Heart right ventricle (tissue), 16 donors: ENCODE measurements at places on chromosomes 2 and 18.

- no peak for DNase-seq
These were observed 115.8 kb downstream of the TTC27 start for GRCh38 chr2:32743480-32744236.

DNA sequence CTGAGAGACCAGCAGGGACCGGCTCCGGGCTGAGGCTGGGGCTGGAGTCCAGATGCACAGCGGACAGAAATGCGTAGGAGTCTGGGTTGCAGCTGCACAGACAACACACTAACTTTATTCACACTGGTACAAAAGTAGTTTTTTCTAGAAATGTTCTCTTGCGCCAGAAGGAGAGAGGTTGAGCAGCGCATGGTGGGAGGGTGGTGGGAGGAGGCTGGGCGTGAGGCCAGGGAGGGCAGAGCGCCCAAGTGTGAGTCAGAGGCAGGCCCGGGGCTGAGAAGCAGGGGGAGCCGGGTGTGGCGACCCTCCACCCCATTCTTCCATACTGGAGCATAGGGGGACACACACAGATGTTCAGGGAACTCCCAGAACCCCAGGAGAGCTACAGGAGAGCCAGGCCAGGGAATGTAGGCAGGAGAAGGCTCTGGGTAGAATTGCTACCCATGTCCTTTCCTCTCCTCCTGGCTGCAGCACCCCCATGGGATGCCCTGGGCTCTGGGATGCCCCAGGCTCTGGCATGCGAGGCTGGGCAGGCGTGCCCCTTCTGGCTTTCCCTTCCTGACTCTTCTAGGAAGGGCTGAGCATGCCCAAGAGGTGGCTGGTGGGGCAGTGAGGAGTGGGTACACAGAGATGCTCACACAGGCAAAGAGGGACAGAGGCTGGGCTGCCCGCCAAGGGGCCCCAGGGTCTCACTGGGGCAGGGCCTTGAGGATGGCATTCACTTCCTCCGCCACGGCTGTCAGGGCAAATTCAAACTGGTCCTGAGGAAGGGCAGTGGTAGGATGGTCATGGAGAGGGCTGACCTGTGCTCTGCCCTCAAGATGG, 10.6 kb downstream of the DNAJB2 start:
- DNase-seq = peak; percentile 76

- DNase-seq = no peak
These were observed 62.8 kb upstream of the LAPTM4A start for GRCh38 chr2:20113986-20114938.

DNA sequence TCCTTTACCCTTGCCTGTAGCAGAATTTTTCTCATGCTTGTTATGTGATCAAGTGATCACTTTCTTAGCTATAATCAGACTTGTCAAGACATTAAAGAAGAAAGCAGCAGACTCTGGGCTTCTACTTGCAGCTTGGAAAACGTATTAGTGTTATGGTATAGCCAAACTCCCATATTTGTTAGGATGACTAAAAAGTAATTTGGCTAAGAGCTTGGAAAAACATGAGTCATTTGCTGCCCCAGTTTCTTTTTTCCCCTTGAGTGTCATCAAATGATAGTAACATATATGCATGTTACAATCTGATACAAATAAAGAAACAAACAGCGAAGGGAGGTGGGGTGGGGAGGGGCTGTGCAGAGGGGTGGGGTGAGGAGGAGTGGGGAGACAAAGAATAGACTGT, 155.5 kb downstream of the IKZF2 start:
- no peak for DNase-seq

DNA sequence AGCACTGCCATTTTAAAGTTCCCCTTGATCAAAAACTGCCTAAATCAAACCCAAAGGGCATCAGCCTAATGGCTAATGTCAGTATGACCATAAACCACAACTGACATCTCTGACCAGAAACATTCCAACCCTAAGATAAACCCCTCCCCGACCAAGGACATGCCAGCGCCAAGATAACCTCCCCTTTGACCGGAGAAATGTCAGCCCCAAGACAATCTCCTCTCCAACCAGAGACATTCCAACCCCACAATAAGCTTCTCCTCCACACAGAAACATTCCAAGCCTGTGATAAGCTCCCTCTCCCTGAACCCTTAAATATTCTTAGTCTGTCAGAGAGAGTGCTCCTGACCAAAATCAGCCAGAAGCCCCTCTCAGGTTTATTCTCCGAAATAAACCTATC, 188.3 kb upstream of the MSH6 start:
- DNase-seq = no peak

DNA sequence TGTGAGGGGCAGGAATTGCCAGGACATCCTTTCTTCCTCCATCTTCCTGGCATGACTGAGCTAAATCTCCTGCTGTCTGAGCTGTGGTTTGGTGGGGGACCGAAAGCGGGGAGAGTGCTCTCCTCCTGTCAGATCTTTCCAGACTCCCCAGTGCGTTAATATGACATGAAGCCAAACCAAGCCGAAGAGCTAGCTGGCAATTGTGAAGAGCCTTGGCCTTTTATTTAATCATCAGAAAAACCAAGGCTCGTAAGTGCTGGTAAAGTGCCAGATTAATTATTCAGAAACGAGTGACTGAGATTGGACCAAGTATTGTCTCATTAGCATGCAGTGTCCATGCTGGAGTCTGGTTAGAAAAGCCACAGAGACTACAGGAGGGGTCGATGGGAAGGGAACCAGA, 14.5 kb upstream of the LRPPRC start:
- DNase-seq = no peak

DNA sequence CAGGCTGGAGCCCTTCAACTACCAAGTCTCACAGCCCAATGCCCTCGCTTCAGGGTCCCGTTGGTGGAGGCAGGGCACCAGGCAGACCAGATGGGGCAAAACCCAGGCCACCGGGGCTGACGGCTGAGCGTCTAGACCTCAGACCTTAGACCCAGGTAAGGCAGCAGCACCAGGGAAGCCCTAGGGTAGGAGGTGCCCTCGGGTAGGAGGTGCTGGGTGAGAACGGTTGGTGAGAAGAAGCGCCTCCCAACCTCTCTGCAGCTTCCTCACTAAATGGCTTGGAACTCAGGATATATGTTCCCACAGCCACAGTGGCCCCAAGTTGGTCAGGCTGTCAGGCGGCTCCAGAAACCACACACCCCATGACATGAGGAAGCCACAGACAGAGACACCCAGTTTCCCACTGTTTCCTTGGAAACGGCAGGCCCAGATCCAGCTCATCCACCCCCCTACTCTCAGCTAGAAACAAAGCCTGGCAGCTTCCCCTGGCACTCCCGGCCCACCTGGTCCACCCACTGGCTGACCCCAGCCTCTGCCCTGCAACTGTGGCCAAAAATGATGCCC, 13.1 kb upstream of the MLPH start:
- DNase-seq = no peak

GRCh38 chr2:143255086-143255485, 125.9 kb downstream of the ARHGAP15 start:
- no peak for DNase-seq

GRCh38 chr2:106570316-106570715, 83.2 kb downstream of the CD8B2 start:
- no peak for DNase-seq

- no peak for DNase-seq
These were observed 214.2 kb downstream of the MTX2 start for GRCh38 chr2:176483476-176483875.

DNA sequence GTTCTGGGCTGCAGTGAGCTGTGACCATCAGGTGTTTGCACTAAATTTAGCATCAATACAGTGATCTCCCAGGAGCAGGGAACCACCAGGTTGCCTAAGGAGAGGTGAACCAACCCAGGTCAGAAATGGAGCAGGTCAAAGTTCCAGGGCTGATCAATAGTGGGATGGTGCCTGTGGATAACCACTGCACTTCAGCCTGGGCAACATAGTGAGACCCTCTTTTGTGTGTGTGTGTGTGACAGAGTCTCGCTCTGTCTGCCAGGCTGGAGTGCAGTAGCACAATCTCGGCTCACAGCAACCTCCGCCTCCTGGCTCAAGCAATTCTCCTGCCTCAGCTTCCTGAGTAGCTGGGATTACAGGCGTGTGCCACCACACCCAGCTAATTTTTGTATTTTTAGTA, 163.7 kb upstream of the SERTAD2 start:
- DNase-seq = no peak

- DNase-seq = no peak
These were observed 8.8 kb upstream of the EXOC6B start for GRCh38 chr2:72834596-72834995.

- no peak for DNase-seq
These were observed 239.7 kb upstream of the FBXO11 start for GRCh38 chr2:48145845-48146452.

DNA sequence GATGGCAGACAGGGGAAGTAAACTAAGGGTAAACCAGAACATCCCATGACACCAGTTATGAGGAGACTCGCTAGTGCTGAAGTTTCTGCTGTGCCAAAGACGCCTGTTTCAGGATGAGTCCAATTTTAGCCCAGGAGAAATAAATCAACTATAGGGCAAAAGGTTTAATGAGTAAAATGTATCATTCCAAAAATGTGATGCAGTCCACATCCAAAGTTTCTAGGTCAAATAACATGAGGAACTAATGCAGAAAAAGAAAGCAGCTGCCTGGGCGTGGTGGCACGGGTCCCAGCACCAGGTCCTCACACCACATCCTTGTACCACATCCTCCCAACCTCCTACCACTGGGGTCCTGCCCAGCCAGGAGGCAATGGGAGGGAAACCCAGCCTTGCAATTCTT, 126.9 kb upstream of the CTAGE1 start:
- DNase-seq = no peak

DNA sequence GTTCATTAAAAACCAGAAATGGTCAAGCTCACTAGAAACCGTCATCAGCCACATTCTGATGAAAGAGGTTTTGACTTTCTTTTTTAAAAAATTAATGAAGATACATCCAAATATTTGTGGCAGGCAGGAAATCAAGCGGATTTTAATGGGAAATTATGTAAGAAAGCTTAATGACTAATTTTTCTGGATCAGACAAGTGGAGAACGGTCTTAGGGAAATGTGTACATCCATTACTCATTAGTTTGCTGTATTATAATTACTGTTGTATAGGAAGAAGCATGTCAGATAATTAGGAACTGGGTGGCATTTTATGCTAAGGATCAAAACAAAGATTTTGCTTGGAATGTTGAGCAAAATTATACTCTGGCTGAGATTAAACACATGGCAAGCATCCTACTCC, 39.4 kb downstream of the AGAP1 start:
- no peak for DNase-seq

DNA sequence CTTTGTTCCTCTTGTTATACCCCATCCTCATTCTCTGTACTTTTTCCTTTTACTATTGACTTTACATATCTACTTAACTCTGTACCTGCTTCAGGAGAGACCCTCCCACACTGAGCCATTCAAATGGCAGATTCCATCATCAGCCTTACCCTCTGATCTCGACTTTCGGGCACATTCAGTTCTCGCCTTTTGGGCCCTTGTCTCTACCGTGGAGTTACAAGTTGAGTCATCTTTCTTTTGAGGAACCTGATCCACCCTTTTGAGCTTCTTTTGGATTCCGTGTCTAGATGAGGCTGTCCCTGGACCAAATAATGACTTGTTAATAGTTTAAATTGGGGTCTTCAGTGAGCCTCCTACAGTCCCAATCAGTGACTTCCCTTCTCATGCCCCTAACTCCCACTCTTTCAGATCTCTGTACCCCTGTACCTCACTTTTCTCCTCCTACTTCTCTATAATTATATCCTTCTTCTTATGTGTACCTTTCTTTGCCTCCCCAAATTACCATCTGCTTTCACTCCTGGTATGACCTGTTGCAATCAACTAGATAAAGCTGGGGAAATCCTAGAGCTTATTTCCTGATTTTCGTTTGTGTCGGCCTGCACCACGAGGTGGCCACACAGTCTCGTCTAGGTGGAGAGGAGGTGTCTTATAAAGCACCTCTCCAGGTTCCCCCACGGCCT, 17.2 kb downstream of the SP110 start:
- DNase-seq = no peak

GRCh38 chr2:142944264-142944663, 66.8 kb downstream of the KYNU start:
- DNase-seq = no peak
